Dorsolateral prefrontal cortex (tissue), 122 donors: ENCODE measurements at places on chromosomes 13 and 19. TPM values are rescaled to one million over a fixed set of nuclear protein-coding genes. Genes with fewer than 3 reads are reported as not detected.

DNA sequence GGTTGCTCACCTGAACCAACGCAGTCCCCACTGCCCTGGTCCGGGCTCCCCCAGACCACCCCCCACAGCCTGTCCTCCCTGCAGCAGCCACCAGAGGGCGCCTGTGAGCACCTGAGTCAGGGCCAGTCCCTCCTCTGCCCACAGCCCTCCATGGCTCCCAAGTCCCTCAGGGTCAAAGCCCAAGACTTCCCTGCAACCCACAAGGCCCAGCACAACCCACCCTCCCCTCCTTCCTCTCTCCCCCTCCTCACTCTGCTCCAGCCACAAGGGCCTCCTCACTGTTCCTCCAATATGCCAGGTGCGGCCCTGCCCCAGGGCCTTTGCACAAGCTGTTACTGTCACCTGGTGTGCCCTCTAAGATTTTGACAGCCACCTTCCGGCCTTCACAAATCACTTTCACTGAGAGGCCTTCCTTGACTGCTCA, 10.9 kb downstream of the GNA15 start:
- no peak for DNase-seq

- DNase-seq: no peak
Observed at GRCh38 chr19:43586346-43586745, 9.6 kb downstream of the IRGQ start.

GRCh38 chr13:40749327-40749726, 21.7 kb downstream of the MRPS31 start:
- DNase-seq: no peak

DNA sequence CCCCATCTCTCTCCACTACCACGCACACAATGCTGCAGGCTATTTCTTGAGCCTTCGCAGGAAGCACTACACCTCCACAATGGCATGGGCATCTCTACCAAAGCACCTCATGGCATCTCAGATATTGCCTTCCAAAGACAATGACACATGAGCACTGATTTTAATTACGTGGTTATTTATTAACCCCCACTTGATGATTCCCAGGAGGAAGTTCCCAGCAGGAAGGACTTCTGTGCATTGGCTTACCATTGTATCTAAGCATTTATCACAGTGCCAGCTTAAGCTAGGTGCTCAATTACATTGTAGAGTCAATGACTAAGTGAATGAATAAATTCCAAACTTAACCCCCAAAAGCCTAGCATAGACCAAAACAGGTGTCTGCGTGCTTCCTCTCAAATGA, 101.4 kb downstream of the ABCC4 start:
- DNase-seq: no peak

DNA sequence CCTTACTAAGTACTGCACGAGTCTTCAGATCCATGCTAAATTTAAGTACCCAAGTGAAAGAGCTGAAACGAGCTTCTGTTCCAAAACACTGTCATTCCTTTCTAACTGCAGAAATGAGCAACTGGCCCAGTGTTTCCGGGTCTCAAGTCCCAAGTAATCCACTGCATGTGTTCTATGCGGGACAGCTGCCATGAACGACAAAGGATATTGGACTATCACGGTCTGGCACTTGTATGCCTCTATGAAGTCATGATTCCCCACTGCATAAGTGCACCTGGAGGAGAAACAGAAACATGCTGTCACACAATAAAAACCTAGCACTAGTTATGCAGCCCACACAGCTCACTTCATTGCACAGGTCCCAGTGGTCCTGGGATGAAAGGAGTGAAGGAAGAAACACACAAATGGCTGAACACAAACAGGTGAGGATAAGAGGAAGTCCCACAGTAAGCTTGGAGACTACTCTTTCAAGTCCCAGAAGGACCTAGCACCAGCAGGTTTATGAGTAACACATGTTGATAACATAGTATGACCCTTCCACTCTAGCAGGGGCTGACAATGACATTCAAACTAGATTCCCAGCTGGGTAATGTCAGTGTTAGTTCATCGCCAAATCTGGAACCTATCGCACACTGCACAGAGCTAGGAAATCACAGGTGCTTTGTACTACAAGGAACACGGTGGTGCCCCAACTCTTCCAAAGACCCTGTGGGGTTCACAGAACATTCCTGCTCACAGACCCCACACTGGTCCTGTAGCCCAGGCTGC, 11.3 kb downstream of the PCID2 start:
- no peak for DNase-seq

GRCh38 chr13:106331116-106331515, 204.3 kb downstream of the EFNB2 start:
- DNase-seq: no peak

GRCh38 chr13:50587115-50587514, 256.4 kb downstream of the DLEU7 start:
- no peak for DNase-seq

- DNase-seq: no peak
Observed at GRCh38 chr13:110560601-110561343, 750 bp downstream of the RAB20 start.

DNA sequence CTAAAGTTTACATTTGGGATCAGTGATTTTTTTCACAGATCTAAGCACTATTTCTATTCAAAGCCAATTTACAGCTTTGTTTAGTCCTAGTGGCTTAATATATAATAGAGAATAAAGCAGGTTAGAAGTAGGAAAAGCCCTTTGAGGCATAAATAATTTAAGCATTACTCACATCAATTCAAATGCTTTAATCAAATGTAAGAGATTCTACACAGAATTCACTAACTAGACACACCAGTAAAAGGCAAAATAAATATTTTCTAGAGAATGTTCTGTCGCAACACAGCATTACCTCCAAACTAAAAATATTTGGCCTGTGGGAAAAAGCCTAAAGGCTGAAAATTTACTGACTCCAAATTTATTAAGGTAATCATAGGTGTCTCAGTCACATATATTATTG, 31.3 kb downstream of the KCTD12 start:
- no peak for DNase-seq

GRCh38 chr19:29410601-29411000, 115.2 kb upstream of the VSTM2B start:
- no peak for DNase-seq

Gene ZNF524
- 15.6 TPM for total RNA-seq

Gene PEG3
- 280 TPM for total RNA-seq

Gene SLC15A1
- total RNA-seq: not detected

Gene PSG2
- not detected for total RNA-seq

Gene SOX1
- 4.8 TPM for total RNA-seq

Gene RASAL3
- 2.7 TPM for total RNA-seq

Gene ZNF544
- total RNA-seq: 33.8 TPM
